ENCODE measurements at places on chromosomes 6 and 20. TPM values are rescaled to one million over a fixed set of nuclear protein-coding genes. Genes with fewer than 3 reads are reported as not detected.

DNA sequence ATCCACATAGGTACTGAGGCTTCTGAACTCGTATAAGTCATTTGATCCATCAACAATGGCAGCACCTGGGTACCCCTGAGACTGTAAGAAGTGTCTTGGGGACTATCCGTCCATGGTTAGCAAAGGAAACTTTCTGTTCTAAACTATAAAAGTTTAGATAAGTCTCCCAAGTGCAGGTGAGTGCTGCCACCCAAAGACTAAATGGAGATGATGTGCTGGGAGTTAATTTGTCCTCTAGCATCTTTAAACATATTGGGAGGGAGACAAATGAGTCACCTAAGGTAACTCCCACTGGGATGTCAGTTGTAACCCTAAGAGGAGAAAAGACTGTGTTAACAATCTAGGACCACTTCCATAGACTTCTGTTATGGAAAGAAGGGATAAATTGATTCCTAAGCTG, 6.2 kb downstream of the BEND6 start:
- no peak overlapping the region for H3K27ac ChIP-seq
- no peaks in the 10 kb centered on the region for H3K36me3 ChIP-seq
- no peaks in the 10 kb centered on the region for H3K4me1 ChIP-seq
- no peak overlapping the region for H3K4me3 ChIP-seq
- no peaks in the 10 kb centered on the region for H3K27me3 ChIP-seq

DNA sequence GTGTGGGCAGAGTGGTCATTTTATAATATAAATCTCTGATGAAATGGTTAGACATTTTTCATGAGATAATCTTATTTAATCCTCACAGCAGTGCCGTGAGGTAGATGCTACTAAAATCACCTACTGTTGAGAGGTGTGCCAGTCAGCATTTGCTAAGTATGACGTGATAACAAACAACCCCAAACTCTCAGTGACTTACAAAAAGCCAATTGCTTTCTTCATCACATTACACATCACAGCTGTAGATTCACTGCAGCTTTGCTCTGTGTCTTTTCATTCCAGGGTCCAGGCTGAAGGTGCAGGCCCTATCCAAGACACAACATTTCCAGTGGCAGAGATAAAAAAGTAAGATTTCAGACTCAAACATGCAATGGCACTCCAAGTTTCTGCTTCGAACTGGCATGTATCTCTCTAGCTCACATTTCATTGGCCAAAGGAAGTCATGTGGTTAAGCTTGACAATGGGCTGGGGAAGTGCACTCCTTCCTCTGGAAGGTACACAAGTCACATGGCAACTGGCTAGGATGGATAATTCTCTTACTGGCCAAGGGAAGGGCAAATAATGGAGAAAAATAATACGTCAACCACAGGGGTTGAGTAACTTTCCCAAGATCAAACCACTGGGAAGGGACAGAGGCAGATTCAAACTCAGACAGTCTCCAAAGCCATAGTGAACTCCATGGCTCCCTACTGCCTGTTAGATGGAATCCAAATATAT, 69.5 kb upstream of the EPB41L1 start:
- DNase-seq, result peak; percentile 10
- no peak overlapping the region for H3K27ac ChIP-seq
- no peak overlapping the region for H3K4me3 ChIP-seq
- H3K36me3 ChIP-seq, result no peaks in the 10 kb centered on the region

Gene TBC1D7
- 9.9 TPM for total RNA-seq

Gene RAET1L
- not detected for total RNA-seq

Gene CCN5
- 59.4 TPM for total RNA-seq

DNA sequence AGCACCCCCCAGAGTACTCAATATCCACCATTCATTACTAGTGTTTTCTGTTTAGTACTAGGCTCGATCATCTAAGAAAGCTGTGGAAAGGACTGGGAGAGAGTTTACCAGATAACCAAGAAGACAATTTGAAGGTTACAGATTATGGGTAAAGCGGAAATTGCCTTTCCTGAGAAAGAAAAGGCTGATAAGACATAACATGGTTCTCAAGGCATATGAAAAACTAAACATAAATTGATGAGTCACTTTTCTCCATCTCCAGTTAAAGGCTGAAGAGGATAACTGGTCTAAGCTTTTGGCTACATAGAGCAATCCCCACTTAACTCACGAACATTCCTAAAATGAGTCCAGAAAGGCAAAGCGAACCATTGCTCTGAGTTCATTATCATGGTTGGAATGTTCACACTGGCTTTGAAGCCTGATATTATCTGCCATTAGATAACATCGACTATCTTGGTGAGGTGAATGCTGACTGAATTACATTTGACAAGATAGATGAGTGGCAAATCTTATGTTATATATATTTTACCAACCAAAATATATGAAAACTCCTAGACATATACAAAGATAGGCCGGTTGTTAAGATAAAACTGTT, 65.8 kb downstream of the BTBD9 start:
- H3K27me3 ChIP-seq, result no peaks in the 10 kb centered on the region
- DNase-seq, result no peak
- H3K4me3 ChIP-seq, result no peak overlapping the region
- H3K4me1 ChIP-seq, result no peaks in the 10 kb centered on the region

Gene LBP
- 2.7 TPM for total RNA-seq

- no peak overlapping the region for H3K27ac ChIP-seq
- no peak for DNase-seq
- no peaks in the 10 kb centered on the region for H3K36me3 ChIP-seq
- no peaks in the 10 kb centered on the region for H3K4me1 ChIP-seq
These were observed 208.5 kb upstream of the SSTR4 start for GRCh38 chr20:22826306-22827230.

DNA sequence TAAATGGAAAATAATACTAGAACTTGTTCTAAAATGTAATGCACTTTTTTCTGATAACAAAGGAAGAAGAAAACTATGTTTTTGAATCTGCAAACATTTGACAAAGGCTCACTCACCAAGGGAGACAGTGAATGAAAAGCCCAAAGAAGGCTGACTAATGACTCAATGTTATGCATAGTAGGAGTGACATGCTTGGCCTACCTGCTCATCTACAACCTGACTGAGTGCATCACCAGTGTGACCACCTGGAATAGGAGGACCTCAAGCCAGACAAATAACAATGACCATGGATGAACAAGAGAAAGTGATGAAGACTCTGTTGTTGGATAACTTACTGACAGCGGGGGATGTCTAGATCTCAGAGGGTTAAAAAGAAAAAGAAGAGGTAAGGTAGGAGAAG, 157.2 kb downstream of the SIM1 start:
- no peak overlapping the region for H3K27ac ChIP-seq
- H3K27me3 ChIP-seq, result peaks cover 1% of the 10 kb centered on the region
- H3K4me1 ChIP-seq, result no peaks in the 10 kb centered on the region

All from aorta (tissue), 5 donors.